GM23248 (cell line): ENCODE measurements at places on chromosomes 13 and 19. TPM values are rescaled to one million over a fixed set of nuclear protein-coding genes. Genes with fewer than 3 reads are reported as not detected.

DNA sequence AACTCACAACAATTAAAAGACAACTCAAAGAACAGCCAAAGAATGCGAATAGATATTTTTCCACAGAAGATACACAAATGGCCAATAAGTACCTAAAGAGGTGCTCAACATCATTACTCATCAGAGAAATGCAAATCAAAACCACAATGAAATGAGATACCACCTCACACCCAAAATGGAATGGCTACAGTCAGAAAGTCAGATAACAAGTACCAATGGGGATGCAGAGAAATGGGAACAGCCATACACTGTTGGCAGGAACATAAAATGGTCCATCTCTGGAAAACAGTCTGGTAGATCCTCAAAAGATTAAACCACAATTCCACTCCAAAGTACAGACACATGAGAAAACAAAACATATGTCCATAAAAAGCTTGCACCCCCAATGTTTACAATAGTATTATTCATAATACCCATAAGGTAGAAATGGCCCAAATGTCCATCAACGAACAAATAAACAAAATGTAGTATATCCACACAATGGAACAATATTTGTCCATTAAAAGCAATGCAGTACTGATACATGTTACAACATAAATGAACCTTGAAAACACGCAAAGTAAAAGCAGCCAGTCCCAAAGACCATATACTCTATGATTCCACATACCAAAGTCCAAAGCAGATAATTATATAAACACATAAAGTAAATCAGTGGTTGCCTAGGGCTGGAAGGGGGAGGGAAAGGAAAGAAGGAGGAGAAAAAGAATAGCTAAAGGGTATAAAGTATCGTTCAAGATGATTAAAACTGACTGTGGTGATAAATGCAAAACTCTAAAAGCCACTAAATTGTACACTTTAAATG is 19.6 kb downstream of the USP12 start:
- no peak for DNase-seq

GRCh38 chr13:48902368-48902767 is 73.3 kb upstream of the FNDC3A start:
- peak; percentile 13 for DNase-seq

DNA sequence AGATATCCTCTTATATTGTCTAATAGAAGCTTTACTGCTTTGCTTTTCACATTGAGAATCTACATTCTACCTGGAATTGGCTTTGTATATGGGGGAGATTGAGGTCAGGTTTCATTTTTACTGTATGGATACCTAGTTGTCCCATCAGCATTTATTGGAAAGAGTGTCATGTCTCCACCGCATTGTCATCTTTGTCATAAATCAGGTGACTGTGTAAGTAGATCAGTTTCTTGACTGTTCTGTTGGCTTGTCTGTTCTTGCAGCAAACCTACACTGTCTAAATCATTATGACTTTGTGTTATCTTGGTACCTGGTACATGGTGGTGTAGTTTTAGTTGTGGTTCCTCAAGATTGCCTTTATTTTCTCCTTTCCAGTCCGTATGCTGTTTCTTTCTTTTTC is 5.8 kb downstream of the URI1 start:
- no peak for DNase-seq

DNA sequence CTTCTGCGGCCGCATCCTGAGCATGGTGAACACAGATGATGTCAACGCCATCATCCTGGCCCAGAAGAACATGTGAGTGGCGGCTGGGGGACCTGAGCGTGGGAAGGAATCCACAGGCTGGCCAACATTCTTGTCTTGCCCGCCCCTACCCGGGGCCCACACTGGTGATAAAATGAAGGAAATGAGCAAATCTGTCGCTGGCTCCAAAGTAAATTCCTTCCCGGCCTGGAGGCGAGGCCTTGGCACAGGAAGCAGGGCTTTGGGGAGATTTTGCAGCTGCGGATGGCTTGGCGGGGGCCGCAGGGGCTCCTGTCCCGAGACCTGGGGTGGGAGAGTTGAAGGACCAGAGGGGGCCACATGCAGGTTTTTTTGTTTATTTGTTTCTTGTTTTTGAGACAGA is 4.4 kb downstream of the KXD1 start:
- peak; percentile 37 for DNase-seq

TBXA2R gene
- 0.76 TPM in 1 of 2 replicates, not detected in the other for total RNA-seq

ZNF729 gene
- total RNA-seq = not detected in 2 replicates

LRRC8E gene
- total RNA-seq = 3.5 and 3.6 TPM in 2 replicates

GRCh38 chr19:18279516-18280246 is 1.7 kb downstream of the JUND start:
- peak; percentile 97 for DNase-seq

DNA sequence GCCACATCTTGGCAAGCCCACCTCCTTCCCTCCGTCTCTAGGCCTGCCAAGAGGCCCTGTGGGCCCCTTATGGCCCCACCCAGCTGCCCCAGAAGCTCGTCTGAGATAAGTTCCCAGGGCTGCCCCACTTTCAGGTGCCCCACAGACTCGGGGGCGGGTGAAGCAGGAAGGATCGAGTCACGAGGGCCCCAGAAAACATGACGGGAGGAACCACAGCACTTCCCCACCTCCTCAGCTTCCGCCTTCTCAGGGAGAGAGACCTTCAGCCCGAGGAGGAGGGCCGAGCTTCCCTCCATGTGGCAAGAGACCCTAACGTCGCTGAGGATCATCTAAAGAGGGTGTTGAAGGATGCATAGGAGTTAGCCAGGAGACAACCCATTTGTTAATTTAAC is 4.5 kb upstream of the IL12RB1 start:
- no peak for DNase-seq

MCF2L gene
- not detected in 2 replicates for total RNA-seq

FFAR2 gene
- total RNA-seq = not detected in 2 replicates

DNA sequence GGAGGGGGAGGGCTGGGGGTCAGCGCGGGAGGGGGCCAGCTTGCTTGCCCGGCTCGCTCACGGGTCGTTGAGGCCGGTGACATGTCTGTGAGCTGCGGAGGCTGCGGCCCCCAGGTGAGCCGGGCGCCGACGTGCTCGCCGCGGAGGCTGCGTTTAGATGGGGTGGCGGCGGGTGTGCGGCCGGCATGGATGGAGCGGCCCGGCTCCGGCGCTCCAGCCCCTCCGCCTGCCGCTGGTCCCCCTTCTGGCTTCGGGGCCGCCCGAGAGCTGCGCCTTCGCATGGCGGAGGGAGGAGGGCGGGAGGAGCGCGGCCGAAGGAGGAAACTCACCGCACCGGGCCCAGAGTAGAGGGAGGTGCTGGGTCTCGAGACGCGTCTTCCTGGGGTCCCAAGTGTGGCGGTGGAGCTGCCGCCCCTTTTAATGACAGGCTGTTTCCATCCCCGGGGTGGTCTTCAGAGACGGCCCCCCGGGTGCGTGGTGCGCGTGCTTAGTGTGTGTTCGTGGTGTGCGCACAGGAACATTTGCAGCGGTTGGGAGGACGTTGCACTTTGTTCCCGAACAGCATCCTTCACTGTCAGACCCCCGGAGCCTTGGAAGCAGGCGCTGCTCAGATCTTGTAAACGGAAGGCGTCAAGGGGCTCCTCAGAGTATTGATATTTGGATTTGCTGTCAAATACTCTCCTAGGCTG is at the start of gene AKAP11:
AKAP11 (plus strand) TSS at position 38 of the 689 bp plus-strand sequence. CDS start 14,197 bp downstream, outside the sequence.
- peak; percentile 75 for DNase-seq

FGF22 gene
- total RNA-seq = 0.13 and 1.2 TPM in 2 replicates

- peak; percentile 12 for DNase-seq
Observed at GRCh38 chr13:51697181-51697580, 106.8 kb downstream of the DHRS12 start.

DNA sequence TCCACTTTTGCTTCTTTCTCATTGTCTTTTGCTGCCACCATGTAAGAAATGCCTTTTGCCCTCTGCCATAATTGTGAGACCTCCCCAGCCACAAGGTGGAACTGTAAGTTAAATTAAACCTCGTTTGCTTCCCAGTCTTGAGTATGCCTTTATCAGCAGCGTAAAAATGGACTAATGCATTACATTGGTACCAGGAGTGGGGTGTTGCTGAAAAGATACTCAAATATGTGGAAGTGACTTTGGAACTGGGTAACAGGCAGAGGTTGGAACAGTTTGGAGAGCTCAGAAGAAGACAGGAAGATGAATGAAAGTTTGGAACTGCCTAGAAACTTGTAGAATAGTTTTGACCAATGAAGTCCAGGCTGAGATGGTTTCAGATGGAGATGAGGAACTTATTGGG is 115.2 kb downstream of the B3GLCT start:
- DNase-seq = no peak

DNA sequence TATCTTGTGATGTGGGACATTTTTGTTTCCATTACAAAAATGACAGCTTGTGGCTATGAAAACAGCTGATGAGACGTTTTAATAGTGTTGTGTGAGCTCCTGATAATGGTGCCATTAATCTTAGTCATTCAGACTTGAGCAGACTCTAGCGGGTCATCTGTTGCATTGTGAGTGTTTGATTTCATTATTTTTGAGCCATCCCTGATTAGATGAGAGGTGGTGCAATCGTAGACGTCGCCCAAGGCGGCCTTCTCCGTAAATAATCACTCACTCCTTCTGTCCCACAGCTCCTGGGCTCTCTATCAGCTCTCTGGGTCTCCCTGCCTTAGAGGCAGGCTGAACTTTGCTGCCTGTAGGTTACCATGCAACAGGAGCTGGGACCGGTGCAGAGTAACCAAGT is 528.0 kb upstream of the SGCG start:
- no peak for DNase-seq

- no peak for DNase-seq
Observed at GRCh38 chr13:39605677-39606320, 2.8 kb upstream of the LHFPL6 start.

SPACA4 gene
- not detected in 2 replicates for total RNA-seq

DNA sequence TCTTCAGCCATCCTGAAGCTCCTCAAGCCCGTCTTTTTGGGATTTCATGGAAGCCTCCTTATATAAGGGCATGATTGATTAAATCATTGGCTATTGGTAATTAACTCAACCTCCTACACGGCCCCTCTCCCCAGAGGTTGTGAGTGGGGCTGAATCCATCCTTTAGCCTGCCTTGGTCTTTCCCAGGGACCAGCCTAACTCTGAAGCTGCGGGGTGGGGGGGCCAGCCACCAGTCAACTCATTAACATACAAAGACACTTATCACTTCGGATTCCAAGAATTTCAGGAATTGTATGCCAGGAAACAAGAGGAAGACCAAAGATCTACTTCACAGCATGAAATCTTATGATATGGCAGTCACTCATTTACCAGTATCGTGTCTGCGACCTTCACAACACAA is 9.9 kb downstream of the COL4A1 start:
- DNase-seq = no peak

DNA sequence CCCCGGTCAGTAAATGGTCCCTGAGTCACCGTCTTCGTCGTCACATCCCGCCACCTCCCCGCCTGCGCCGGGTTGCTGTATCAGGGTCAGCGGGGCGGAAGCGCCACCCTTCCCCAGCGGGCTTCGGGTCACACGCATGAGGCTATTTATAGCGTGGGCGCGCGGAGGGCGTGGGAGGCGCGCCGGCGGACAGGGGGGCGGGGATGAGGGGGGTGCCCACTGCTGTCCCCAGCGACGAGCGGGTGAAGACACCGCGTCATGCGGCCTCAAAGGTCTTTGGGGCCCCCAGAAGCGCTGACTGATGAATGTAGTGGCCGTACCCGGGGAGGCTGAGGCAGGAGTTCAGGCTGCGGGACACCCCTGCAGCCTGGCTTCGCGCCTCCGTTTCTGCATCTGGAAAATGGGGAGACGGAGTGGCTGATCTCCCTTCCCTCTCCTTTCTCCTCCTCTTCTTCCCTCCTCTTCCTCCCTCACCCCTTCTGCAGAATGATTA is 7.9 kb downstream of the UNC13A start:
- peak; percentile 86 for DNase-seq

DNA sequence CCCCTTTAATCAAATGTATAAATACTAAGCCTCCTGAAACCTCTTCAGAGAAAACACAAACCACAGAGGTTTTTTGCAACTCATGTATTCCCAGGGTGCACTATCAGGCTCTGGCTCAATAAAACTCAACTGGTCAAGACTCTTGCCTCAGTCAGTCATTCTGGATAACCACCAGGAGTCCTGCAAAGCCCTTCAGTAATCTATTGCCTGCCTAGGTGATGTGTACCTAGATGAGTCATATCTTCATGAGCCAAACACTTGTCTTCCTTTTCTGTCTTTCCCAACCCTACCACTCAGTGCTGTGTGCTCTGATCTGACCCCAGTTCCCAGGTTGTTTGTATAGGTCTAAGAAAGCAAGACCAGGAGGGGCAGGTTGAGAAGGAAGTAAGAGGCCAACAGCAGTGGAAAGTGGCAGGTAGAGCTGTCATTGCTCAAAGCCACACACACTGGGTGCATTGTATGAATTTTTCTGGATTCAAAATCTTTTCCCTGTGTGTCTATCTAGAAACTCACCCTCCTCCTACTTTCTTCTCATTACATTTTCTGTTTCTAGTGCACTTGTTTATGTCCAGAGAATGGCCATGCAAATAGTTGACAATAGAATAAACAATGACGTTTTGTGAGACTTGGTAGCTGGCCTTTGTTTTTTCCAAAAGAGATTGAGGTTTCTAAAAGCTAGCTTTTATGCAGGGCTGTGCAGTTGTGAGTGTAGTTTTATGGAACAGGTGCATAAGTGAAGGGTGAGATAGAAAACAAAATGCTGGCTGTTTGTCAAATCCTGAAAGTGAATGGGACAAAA is 48.1 kb downstream of the PSG1 start:
- no peak for DNase-seq

DNA sequence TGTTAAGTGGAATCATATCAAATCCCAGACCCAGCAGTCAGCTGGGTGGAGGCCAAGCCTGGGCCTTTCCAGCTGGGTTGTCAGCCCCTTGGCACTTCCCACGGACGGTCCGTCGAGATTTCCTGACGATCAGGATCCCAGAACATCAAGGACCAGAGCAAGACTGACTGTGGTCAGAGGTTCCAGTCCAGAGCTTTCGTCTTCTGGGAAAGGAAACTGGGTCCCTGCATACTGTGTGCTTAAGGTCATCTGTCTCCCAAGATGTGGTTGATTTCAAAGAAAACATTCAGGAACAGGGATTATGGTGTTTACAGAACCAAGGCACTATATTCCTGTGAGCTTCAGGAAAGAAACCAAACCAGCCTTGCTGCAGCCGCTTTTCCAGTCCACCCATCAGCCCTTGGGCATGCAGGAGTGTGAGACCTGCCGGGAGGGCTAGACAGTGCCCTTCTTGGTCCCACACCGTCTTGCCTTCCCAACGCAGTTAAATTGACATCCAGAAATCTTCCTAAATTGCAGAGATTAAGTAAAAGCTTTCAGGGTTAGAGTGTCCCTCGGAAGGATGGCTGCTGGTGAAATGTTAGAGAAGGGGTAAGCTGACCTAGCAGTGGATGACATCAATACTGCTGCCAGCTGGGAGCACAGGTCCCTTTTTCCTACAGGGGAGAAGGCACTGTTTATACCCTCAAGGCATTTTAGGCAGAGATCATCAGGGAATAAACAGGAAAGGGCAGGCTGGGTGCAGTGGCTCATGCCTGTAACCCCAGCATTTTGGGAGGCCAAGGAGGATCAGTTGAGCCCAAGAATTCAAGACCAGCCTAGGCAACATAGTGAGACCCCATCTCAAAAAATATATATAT is 5.0 kb upstream of the C19orf33 start:
- DNase-seq = no peak
